ENCODE measurements at places on chromosomes 2 and 18.
A peak's percentile ranks its signal among the peaks of the same experiment; 100 is the strongest.

GRCh38 chr2:46909771-46910419, 5.7 kb downstream of the MCFD2 start:
- DNase-seq = peak; percentile 80

DNA sequence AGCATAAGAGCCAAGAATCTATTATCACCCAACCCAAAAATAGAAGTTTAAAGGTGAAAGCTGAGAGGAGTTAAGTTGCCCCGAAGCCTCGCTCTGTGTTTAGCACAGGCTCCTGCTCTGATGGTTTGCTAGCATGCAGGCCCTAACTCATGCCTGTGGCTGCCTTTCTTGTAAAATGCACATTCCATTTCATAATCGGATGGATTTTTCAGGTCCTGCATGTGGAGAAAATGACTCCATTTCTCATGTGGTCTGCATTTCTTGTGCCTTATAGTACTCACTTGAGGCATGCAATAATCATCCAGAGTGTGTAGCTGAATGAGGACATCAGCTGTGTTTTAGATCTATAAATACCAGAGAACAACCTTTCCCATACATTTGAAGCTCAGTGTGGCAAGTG, 381.8 kb downstream of the CPS1 start:
- no peak for DNase-seq

- no peak for DNase-seq
Measured at GRCh38 chr2:113799375-113799774, 42.9 kb upstream of the SLC35F5 start.

DNA sequence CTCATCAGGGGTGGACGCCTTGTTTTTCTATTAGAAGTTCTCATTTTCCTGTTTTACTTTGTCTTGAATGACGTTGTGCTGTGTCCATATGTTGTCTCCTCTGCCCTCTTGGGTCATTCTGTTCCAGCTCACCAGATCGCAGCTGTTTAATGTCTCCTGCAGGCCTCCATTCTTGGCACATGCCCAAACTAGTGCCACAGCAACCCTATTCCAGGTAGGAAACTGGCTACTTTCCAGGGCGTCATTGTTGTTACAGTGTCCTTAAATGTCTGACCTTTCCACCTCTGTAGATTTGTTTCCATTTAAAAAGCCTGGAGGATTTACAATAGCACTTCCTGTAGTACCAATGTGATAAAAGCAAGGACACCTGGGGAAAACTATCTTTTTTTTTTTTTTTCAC, 500.7 kb downstream of the METTL4 start:
- DNase-seq = no peak

DNA sequence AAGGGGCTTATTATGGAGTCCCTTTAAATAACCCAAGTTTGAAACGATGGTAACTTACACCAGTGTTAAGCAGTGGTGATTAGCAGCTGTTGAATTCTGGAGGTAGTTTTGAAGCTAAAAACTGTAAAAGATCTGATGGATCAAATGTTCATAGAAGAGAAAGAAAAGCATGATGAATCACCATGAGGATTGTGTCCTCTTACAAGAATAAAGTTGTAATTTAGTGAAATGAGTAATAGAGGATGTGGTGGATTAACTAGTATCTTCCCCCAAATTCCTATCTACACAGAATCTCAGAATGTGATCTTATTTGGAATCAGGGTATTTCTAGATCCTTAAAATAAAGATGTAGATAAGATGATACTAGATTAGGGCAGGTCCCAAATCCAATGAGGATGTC, 1138.2 kb upstream of the TMEFF2 start:
- DNase-seq = no peak

DNA sequence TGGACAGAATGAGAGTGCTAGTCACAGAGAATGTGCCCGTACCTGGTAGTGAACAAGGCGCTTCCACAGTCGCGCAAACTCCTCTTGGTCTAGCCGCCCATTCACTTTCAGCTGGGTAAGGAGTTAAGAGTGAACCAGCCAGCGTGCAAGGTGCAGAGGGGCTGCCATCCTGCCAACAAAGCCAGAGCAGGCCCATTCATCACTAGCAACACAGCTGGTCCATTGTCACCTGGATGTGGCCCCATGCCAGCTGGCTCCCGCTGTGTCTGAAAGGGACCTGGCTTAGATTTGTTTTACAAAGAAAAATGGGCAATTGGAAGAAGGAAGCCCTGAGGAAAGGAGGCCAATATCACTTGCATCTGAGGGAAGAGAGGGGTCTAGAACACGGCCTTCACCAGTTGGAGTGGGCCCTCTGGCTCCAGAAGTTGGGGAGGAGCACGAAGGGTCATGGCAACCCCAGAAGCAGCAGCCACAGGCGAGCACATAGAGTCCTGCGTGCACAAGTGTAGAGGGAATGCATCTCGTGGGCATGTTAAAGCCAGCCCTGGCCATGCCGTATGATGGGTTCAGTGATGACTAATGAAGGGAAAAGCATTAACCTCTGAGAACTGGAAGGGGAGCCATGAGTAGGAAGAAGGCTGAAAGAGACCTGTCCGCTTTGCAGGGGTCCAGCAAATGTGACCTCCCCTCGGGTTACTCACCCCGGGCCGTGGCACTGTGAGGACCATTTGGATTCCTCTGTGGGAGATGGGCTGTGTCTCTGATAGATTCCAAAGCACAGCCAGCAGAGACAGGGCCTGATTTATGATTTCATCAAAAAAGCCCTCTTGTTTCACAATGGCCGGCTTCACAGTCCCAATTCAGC, 70.6 kb downstream of the CAPN13 start:
- no peak for DNase-seq

DNA sequence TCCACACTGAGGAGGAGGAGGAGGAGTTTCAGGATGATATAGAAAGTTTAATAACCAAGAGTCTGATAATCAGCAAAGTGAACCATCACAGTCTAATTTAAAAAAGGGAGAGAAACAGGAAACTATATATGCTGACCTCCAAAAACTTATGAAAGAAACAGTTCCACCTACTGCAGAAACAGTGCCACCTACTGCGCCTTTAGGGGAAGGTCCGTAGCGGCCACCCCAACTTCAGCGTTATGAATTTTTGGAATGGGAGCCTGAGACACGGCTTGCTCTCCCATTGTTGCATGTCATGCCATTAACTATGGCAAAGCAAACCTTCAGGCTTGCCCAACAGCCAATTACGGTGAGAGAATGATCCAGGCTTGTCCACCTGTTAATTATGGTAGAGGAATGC, 1719.2 kb upstream of the LRRTM1 start:
- no peak for DNase-seq

DNA sequence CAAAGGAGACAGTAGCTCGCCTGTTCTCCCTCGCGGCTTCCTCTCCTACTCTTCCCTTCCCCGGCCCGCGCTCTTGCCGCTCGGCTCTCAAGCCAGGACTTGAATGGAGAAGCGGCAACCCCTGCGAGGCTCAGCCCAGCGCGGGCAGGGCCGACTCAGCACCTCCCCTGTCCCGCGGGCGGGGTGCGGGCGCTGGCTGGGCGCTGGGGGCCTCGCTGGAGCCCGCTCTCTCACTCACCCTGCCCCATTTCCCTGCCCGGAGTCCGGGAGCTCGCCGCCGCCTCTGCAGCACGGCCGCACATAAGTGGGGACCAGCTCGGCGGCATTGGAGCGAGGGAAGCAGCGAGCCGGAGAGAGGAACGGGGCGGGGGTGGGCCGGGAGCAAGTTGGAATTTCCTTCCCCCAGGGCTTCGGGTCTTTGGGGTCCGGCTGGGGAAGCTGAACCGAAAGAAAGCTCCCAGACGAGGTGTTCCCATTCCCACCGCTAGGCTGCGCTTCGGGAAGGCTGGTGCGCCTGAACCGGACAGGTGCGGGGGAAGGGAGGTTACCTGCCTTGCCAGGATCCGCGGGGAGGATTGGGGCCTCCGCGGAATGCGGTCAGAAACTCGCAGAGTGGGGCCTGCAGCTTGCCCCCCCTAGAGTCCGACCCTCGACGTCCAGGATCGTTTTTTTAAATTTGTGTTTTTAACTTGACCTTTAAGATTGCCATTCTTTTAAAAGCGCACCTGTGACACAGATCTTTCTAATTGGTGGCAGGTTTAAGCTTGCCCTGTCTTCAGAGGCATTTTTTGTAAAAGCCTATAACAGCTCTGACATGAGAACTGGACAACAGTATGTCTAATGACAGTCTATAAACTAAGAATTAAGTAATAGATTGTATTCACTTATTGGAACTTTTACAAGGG, at the start of gene COBLL1:
COBLL1 (minus strand) TSS at position 105 of the 905 bp plus-strand sequence. CDS start 627 bp downstream, outside the sequence.
- DNase-seq = peak; percentile 37

GRCh38 chr18:55925772-55926171, 337.8 kb upstream of the TCF4 start:
- DNase-seq = no peak

DNA sequence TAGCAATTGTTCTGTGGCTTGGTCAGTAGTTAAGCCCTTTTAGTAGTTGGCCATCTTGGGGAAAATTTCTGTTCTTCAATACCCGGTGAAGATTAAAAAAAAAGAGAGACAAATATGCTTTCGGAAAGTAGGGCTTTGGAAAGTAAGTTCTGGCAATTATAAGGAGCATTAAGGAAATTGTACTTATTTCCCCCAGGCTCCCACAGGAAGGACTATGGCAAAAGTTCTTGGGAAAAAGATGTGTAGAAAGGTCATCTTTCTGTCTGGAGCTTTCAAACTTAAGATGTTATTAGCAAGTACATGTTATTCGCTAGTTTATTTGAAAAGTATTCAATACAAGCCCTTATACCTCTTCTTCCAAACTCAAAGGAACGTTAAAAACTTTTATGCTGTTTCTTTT, 144.5 kb downstream of the MTX2 start:
- no peak for DNase-seq

- DNase-seq = no peak
Measured at GRCh38 chr18:79738041-79738461, 58.4 kb downstream of the CTDP1 start.

DNA sequence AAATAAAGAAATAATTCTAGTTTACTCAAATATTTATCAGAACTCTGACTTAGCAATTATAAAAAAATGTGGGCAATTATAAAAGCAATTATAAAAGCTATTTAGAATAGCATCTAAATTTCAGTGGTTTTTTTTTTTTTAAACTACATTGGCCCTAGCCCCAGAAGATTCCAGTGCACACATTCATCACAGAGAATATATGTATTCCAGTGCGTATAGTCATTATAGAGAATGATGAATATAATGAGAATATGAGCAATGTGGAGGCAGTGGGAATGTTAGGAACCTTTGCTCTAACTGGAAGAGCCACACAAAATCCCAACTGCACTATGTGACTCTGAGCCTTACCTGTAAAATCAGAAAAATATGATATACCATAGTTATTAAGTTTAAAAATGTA, 10.5 kb downstream of the MAP3K2 start:
- no peak for DNase-seq

GRCh38 chr2:177692042-177692782, 299.6 kb downstream of the AGPS start:
- DNase-seq = no peak

DNA sequence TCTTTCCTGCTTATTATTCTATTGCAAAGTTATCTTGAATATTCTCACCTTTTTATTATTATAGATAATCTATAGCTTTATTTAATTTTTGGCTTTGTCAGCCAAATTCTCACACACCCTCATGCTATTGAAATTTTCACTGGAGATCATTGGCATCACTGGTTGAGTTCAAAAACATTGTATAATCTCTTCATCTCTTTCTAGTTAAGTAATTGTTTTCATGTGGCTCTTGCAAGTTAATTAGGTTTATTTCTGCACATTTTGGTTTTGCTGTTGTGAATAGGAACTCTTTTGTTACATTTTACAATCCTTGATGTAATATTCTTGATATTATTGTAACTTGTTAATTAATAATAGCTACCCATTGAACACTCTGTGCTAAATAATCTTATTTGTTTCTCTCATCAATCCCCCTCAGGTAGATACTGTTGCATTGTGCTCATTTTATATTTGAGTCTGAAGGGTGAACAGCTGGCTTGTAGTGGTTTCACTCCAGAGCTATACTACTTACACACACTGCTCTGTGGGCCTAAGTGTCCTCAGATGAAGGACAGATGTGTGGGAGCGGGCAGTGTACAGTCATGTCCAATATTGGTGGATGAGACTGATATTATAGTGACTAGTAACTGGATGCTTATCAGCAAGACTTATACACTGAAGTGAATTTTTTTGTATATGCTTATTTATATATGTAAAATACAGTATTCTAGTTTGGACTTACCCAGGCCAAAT, 112.7 kb downstream of the LCLAT1 start:
- DNase-seq = no peak

GRCh38 chr2:159175182-159175581, 111.3 kb downstream of the WDSUB1 start:
- peak; percentile 33 for DNase-seq

DNA sequence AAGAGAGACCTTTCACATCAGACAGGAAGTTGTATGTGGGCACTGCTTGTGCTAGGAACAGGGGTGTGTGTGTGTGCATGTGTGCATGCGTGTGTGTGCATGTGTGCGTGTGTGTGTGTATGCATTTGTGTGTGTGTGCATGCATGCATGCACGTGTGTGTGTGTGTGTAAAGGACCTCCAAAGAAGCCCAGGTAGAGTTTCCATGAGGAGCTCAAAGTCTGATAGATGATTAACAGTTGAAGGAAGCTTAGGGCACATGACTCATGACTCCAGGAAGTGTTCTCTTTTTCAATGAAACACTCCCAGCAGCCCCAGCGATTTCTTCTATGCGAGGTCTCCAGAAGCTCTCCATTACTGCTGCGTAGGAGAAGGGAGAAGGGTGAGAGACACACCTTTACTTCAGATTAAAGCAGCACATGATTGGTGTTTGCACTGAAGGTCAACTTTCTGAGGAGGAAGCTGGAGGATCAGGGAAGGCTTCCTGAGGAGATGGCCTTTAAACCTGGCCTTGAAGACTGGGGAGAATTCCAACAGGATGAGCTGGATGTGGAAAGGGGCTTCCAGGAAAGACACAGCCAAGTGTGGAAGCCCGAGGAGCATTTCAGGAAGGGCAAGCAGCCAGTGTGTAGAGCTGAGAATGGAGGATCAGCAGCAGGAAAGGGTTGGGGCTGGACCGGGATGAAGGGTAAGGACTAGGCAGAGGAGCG, 77.7 kb downstream of the SMAD4 start:
- no peak for DNase-seq

- no peak for DNase-seq
Measured at GRCh38 chr2:29363111-29363510, 247.9 kb downstream of the CLIP4 start.

- DNase-seq = no peak
Measured at GRCh38 chr18:13280070-13280795, 61.7 kb downstream of the LDLRAD4 start.

DNA sequence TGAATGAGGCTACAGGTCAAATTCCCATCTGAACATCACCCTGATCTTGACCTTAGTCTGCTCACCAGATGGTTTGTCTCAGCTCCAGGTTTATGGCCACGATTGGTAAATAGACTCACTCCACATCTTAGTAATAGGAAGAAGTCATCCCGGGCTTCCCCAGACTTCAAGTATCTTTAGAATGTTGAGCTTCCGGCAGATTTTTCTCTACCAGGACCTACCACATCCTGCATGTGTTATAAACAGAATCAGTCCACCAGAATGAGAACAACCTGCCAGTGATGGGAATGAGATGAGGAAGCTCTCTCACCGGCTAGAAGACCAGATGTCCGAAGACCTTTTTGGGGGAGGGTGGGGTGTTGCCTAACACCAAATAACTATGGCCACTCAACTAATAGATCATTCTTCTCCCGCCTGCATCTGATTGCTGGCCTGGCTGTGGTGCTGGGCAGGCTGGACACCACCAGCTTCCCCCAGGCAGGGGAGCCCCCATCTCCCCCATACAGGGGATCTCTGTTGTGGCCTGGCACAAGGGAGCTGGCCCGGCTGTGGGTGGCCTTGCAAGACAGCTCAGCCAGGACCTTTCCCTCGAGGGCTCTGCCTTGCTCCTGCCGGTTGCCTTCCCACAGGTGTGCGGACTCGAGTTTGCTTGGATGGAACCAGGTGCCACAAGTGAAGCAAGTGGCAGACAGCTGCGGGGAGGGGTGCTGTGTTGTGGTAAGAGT, 88.5 kb downstream of the SH3RF3 start:
- peak; percentile 77 for DNase-seq
